ENCODE measurements at places on chromosomes 13 and 19. TPM values are rescaled to one million over a fixed set of nuclear protein-coding genes. Genes with fewer than 3 reads are reported as not detected.

GRCh38 chr19:53580871-53581835 is 43.2 kb downstream of the ZNF331 start:
- DNase-seq = no peak

- DNase-seq = no peak
Measured at GRCh38 chr13:113849981-113850721, 13.7 kb downstream of the GAS6 start.

DNA sequence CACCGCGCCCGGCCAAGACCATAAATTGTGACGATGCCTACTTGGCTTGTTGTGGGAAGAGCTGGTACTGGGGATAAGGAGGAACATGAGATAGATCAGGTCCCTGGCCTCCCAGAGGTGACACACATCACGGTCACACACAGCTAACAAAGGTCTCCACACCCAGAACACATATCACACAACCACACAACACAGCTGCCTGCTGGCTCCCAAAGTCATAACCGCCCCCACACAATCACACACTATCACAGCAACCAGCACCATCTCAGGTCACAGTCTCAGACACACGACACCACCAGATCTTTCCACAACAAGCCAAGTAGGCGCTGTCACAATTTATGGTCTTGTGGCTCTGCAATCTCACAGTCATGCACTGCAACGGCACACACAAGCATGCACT is 5.7 kb downstream of the COL5A3 start:
- no peak for DNase-seq

GRCh38 chr19:23365222-23365621 is 30.0 kb downstream of the ZNF91 start:
- DNase-seq = no peak

- no peak for DNase-seq
Measured at GRCh38 chr19:38233740-38234251, 9.8 kb upstream of the DPF1 start.

DNA sequence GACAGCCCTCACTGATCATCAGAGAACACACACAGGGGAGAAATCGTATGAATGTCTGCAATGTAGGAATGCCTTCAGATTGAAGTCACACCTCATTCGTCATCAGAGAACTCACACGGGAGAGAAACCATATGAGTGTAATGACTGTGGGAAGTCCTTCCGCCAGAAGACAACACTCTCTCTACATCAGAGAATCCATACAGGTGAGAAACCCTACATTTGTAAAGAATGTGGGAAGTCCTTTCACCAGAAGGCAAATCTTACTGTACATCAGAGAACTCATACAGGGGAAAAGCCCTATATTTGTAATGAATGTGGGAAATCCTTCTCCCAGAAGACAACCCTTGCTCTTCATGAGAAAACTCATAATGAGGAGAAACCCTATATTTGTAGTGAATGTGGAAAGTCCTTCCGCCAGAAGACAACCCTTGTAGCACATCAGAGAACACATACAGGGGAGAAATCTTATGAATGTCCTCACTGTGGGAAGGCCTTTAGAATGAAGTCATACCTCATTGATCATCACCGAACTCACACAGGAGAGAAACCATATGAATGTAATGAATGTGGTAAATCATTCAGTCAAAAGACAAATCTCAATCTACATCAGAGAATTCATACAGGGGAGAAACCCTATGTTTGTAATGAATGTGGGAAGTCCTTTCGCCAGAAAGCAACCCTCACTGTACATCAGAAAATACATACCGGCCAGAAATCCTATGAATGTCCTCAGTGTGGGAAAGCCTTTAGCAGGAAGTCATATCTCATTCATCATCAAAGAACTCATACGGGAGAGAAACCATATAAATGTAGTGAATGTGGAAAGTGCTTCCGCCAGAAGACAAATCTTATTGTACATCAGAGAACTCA is 32.5 kb downstream of the ZNF567 start:
- DNase-seq = no peak

- no peak for DNase-seq
Measured at GRCh38 chr19:49887665-49888509, 8.8 kb downstream of the IL4I1 start.

- peak; percentile 40 for DNase-seq
Measured at GRCh38 chr19:45591004-45591637, 6.5 kb upstream of the OPA3 start.

DNA sequence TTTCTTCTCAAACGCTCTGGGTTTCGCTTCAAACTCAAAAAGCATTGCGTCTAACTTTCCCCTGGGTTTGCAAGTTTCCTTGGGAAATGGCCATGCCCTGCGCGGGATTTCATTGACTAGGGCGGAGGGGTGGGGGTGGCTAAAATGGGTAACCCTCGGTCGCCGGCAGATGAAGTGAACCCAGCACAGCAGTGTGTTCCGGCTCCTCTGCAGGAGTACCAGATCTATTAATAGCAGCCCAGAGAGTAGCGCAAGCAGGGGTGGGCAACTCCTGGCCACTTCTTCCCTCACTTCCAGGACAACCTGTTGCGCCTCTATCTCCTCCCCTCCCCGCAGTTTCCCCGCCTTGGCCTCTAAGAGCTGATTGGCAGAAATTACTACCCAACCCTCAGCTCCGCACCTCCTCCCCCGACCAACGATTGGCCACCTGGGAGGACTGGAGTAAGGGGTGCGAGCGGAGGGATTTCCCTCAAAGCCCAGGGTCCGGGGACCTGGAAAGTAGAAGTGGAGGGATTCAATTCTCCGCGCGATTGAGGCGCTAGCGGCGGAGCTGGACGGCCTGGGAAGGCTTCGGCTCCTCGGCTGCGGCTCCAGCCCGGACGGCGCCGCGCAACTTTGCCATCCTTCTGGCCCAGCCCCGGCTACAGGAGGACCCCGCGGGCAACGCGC is at the start of gene FREM2:
FREM2 (plus strand) TSS at position 501 of the 669 bp plus-strand sequence. CDS start 268 bp downstream, outside the sequence.
- DNase-seq = peak; percentile 91

GRCh38 chr13:39779337-39780265 is 124.1 kb downstream of the COG6 start:
- no peak for DNase-seq

DNA sequence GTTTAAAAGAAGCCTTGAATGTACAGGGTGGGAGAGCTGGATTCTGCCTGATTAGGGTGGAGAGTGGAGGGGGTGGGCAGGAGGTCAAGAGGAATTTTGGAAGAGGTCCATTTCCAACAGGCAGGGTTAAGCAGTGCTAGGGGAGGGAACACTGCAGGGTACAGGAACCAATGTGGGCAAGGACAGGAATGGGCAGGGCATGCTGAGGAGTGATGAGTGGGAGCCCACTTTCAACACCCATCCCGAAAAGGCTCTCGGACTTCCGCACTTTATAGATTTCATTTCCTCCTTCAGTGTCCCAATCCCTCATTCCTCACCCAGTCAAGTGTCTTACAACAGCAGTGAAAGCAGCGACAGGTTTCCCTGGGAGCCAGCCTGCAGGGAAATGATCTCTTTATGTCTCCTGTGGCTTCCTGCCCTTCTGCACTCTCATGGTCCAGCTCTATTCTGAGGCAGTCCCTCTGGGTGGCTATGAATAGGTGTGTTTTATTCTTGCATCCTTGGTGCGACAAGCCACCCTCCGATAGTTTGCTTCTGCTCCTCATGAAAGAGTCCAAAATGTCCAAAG is 50.5 kb upstream of the ZNF507 start:
- DNase-seq = no peak

DNA sequence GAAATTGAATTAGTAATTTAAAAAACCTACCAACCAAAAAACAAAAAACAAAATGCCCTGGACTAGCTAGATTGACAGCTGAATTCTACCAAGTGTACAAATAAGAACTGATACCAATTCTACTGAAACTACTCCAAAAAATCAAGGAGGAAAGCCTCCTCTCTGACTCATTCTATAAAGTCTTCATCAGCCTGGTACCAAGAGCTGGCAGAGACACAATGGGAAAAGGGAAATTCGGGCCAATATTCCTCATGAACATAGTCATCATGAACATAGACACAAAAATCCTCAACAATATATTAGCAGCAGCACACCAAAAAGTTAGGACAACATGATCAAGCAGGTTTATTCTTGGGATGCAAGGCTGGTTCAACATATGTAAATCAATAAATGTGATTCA is 2667.7 kb upstream of the PCDH20 start:
- no peak for DNase-seq

DNA sequence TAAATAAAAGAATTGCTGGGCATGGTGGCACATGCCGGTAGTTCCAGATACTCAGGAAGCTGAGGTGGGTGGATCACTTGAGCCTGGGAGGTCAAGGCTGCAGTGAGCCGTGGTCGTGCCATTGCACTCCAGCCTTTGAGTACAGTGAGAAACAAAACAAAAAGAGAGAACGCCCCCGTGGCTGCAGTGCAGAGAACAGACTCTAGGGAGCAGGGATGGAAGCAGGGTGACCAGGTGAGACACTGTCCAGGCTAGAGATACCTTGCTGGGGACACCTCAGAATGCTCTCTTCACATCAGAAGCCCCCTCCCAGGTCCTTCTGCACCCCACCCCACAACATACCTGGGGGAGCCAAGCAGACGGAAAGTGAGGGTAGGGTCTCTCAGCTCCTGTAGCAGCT is 24.8 kb downstream of the MAP4K1 start:
- no peak for DNase-seq

KISS1R gene
- 1.3 TPM for polyA plus RNA-seq

OR10H1 gene
- 0.08 TPM for polyA plus RNA-seq

HIF3A gene
- 85.5 TPM for polyA plus RNA-seq

OR7C1 gene
- polyA plus RNA-seq = 0.12 TPM

Data from renal pelvis (tissue), 12 donors.